NCI-H446 (cell line): ENCODE measurements at places on chromosomes 5 and 9.

DNA sequence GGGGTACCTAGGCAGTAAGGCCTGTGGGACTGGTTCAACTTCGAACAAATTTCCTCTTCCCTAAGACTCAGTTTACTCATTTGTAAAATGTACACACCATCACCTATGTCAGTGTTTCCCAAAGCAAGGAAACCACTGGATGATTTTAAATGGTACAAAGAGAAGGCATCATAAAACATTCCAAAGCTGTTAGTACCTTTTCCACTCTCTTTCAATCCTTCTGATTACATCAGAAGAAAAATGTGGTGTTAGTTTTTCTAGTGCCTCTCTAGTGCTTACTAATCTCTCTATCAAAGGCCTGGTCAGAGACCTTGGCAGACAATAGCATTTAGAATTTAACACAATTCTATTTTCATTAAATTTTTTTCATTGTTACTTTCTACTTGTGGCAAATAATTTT, 18.1 kb downstream of the NR6A1 start:
- DNase-seq: no peak

DNA sequence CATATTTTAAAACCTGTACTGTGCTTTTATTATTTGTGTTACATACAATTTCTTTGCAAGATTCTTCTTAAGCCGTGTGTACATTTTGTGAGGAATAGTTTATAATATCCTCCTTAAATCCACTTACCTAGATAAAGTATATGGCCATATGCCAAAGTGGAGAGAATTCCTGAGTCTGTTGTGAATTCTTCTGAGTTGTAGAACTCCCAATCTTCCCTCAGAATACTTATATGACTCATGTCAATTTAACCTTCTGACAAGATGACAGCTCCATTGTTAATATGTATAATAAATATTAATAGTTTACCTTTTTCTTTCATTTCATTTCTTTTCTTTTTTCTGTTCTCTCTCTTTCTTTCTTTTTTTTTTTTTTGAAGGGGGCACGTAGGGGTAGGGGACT, 6.0 kb upstream of the RICTOR start:
- DNase-seq: no peak

GRCh38 chr9:78994471-78994870, 577.3 kb upstream of the TLE4 start:
- no peak for DNase-seq

- peak; percentile 80 for DNase-seq
Observed at GRCh38 chr5:63959177-63959982, 2.9 kb downstream of the HTR1A start.

DNA sequence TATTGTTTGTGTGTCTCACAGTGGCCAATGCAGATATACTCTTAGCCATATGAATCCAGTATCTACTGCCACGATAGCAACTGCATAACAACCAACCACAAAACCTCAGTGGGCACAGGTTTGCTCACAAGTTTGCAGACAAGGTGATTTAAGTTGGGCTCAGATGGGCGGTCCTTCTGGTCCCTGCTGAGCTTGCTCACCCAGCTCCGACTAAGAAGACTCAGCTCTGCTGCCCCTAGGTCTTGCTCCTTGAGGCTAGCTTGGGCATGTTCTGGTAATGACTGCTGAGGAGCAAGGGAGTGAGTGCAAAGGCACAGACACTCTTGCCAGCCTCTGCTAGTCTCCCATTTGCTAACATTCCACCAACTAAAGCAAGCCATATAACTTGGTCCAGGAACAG, 52.6 kb downstream of the MTX3 start:
- DNase-seq: no peak

DNA sequence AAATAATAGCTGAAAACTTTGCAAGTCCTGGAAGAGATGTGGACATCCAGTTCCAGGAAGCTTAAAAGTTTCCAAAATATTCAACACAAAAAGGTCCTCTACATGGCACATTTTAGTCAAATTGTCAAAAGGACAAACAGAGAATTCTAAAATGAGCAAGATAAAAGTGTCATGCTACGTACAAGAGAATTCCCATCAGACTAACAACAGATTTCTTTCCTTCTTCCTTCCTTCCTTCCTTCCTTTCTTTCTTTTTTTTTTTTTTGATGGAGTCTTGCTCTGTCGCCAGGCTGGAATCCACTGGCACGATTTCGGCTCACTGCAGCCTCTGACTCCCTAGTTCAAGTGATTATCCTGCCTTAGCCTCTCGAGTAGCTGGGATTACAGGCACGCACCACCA, 39.3 kb downstream of the BTNL8 start:
- DNase-seq: no peak

GRCh38 chr5:179240561-179240960, 104.7 kb downstream of the ADAMTS2 start:
- no peak for DNase-seq

- DNase-seq: no peak
Observed at GRCh38 chr5:148394587-148395019, 10.8 kb downstream of the FBXO38 start.

DNA sequence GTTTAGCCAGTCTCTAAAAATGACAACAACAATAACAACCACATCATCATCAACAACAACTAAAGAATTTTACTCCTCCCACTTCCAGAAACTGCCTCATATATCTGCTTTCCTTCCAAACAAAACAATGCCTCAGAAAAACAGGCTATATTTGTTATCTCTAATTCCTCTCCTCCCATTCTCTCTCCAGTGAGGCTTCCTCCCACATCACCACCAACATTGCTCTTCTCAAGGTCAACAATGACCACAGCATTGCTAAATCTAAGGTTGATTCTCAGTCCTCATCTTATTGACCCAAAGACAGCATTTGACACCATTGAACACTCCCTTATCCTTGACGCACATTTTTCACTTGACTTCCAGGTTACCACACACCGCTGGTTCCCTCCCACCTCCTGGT, 38.1 kb upstream of the PRUNE2 start:
- DNase-seq: no peak

DNA sequence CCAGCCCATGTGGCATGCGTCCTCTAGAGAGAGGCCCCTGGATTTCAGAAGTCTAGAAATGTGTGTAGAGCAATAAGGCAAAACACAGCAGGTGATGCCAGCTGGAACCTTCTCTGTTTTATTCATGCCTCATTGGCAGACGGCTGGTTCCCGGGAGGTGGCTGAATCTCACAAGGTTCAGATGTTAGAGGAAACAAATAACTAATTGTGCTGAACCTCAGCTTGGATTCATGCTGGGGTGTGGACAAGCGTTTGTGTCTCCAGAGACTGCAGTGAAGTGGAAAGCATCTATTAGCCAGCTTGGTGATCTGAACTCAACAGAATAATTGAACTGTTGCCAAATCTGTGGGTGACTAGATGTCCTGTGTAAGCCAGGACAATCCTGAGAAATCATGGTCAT, 131.1 kb upstream of the NR4A3 start:
- peak; percentile 76 for DNase-seq

DNA sequence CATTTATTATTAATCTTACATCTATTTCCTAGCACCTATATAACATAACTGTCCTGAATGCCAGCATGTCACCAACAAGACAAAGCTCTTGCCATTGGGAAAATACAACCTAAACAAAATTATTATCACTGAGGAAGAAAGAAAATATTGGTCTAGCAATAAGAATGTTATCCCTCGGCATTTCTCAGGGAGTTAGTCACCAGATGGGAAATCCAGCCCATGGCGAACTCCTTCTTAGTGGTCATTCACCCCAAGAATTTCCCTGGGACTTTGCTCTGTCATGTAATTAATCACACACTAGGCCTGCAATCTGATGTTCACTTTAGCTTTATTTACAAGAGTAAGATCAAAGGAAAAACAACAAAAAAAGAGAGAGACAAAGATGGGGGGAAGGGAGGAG, 56.1 kb upstream of the TAS2R1 start:
- DNase-seq: no peak
